ENCODE measurements at places on chromosomes 6 and 20. TPM values are rescaled to one million over a fixed set of nuclear protein-coding genes. Genes with fewer than 3 reads are reported as not detected.

CAGE1 gene
- not detected for total RNA-seq

C20orf202 gene
- total RNA-seq = not detected

DNA sequence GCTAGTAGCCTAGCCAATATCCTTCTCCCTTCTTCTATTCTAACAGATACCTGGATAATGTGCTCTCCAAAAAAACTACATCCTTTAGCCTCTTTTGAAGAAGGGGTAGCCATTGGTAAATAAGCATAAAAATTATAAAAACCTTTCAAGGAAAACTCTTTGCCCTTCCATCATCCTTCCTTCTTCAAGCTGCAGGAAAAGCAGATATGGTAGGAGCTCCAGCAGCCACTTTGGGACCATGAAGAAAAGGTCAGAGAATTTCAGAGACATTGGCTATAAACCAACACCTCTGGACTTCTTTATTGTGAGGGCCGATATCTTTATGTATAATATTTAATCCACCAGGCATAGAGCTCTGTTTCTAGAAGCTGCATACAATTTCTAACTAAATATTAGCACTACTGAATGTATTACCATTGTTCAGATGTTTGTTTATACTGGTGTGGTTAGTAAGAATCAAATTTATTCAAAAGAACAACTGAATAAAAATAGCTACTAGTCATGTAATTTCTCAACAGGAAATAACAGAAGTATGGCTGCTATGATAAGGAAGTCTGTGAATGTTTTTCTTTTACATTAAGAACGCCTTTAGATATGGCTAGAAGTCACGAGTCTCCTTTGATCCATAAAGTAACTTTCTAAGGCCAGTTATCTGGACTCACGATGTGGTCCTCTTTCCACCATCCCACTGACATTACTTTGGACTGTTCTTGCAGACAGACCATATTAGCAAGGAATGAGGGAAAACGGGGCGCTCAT is 32.2 kb downstream of the MYLK4 start:
- DNase-seq = no peak
- no peaks in the 10 kb centered on the region for H3K4me1 ChIP-seq
- H3K36me3 ChIP-seq = no peaks in the 10 kb centered on the region
- H3K4me3 ChIP-seq = no peak overlapping the region
- H3K27ac ChIP-seq = no peak overlapping the region
- no peaks in the 10 kb centered on the region for H3K27me3 ChIP-seq

DNA sequence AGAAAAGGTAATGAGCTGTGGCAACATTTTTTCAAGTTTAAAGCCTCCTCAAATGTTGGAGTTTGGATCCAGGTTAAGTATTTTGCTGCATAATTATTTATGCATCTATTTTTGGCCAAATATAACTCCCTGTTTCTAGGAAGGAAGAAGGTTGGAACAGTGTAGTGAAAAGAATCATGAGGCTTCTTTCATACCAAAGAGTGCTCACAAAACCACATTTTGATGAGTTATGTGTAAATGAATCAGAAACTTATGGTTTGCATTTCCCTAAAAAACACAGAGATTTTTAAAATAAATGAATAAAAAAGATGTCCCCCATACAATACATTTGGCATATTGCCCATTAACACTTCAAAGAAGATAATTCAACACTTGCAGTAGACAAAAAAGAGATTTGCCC is 246.9 kb upstream of the PRDM1 start:
- H3K27me3 ChIP-seq = no peaks in the 10 kb centered on the region
- H3K4me3 ChIP-seq = no peak overlapping the region
- no peak overlapping the region for H3K27ac ChIP-seq
- no peaks in the 10 kb centered on the region for H3K4me1 ChIP-seq
- H3K36me3 ChIP-seq = no peaks in the 10 kb centered on the region

DNA sequence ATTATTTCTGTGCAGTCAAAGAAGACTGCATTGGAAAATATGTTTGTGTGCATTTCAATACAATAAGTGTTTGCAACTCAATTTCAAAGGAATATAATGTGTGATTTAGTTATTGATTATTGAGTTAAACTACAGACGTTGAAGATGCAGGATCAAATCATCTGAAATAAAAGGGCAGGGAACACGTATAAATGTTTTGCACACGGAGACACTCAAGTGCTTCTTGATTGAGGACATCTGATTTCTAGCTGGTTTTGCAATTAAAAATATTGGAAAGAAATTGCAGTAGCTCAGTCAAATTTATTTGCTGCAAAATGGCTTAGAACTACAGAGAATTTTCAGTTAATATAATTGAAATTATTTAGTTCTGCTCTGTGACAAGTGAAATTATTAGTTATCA is 412.7 kb downstream of the UTRN start:
- H3K36me3 ChIP-seq = peaks cover 26% of the 10 kb centered on the region
- no peak overlapping the region for H3K27ac ChIP-seq
- H3K4me3 ChIP-seq = no peak overlapping the region
- H3K27me3 ChIP-seq = no peaks in the 10 kb centered on the region
- DNase-seq = no peak

DNA sequence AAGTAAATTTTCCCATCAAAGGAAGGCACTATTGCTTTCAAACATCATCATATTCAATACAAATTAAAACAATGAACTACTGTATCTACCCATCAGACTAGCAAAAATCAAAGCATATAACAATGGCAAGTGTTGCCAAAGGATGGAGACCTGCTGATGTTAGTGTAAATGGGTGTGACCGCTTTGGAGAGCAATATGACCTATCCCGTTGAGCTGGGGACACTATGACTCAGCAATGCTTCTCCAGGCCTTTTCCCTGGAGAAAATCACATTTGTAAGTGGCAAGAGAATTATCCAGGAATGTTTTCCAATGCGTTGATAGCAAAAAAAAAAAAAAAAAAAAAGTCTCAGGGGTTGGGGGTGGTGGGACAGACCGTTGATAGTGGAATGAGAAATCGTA is 46.1 kb downstream of the PHACTR3 start:
- H3K36me3 ChIP-seq = no peaks in the 10 kb centered on the region
- H3K27me3 ChIP-seq = no peaks in the 10 kb centered on the region
- no peaks in the 10 kb centered on the region for H3K4me1 ChIP-seq
- H3K4me3 ChIP-seq = no peak overlapping the region
- no peak for DNase-seq

- DNase-seq = no peak
- no peak overlapping the region for H3K4me3 ChIP-seq
- no peak overlapping the region for H3K27ac ChIP-seq
- H3K36me3 ChIP-seq = no peaks in the 10 kb centered on the region
Observed at GRCh38 chr6:154280521-154280920, 76.1 kb downstream of the IPCEF1 start.

DNA sequence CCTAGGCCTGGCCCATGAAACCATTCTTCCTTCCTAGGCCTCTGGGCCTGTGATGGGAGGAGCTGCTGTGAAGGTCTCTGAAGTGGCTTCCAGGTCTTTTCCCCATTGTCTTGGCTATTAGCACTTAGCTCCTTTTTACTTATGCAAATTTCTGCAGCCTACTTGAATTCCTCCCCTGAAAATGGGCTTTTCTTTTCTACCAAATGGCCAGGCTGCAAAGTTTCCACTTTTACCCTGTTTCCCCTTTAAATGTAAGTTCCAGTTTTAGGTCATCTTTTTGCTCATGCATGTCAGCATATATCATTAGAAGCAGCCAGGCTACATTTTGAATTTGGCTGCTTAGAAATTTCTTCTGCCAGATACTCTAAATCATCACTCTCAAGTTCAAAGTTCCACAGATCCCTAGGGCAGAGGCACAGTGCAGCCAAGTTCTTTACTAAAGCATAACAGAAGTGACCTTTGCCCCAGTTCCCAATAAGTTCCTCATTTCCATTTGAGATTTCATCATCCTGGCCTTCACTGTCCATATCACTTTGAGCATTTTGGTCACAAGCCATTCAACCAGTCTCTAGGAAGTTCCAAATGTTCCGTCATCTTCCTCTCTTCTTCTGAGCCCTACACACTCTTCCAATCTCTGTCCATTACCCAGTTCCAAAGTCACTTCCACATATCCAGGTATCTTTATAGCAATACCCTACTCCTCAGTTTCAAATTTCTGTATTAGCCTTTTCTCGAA is 71.9 kb downstream of the TBC1D7 start:
- H3K4me1 ChIP-seq = no peaks in the 10 kb centered on the region
- no peak overlapping the region for H3K27ac ChIP-seq
- no peak overlapping the region for H3K4me3 ChIP-seq
- H3K27me3 ChIP-seq = no peaks in the 10 kb centered on the region

- no peak overlapping the region for H3K27ac ChIP-seq
- H3K4me3 ChIP-seq = no peak overlapping the region
- peaks cover 8% of the 10 kb centered on the region for H3K4me1 ChIP-seq
- H3K27me3 ChIP-seq = no peaks in the 10 kb centered on the region
- DNase-seq = no peak
Observed at GRCh38 chr6:4280707-4281106, 145.3 kb upstream of the ECI2 start.

DNA sequence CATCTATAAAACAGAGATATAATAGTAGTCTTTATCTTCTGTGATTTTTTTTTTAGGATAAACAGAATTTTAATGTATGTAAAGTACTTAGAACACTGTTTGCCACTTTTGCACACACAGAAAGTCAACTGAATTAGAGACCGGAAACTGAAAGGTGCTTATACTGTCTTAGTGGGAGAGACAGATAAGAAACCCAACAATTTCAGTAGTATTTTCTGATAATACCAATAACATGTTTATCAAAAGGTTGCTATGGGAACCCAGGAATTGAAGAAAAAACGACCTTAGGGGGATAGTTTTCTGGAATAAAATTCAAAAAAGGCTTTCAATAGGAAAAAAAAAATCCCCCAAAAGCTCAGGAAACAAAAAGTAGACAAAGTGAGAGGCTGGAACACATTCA is 138.6 kb downstream of the BCKDHB start:
- no peaks in the 10 kb centered on the region for H3K27me3 ChIP-seq
- no peaks in the 10 kb centered on the region for H3K4me1 ChIP-seq
- DNase-seq = no peak
- no peak overlapping the region for H3K27ac ChIP-seq
- no peak overlapping the region for H3K4me3 ChIP-seq
- H3K36me3 ChIP-seq = no peaks in the 10 kb centered on the region

GRCh38 chr6:24089736-24090135 is 36.3 kb upstream of the NRSN1 start:
- H3K27me3 ChIP-seq = no peaks in the 10 kb centered on the region
- H3K36me3 ChIP-seq = no peaks in the 10 kb centered on the region
- DNase-seq = no peak
- H3K27ac ChIP-seq = no peak overlapping the region
- H3K4me1 ChIP-seq = no peaks in the 10 kb centered on the region

DNA sequence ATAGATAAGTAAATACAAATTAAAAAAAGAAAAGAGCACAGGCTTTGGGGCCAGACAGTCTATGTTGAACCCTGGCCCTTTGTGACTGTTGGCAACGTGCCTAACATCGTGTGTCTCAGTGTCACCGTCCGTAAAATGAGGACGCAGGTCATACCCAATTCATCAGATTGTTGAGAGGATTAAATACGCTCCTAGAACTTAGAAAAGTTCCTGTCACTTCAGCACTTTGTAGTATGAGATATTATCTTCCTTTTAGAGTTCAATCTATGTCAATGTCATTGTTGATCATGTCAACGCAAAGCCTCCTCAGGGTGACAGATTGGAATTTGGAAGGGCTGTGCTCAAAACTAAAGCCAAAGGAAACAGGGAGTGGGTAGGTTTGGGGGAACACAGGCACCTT is 21.7 kb downstream of the SERPINB1 start:
- H3K4me3 ChIP-seq = no peak overlapping the region
- H3K27ac ChIP-seq = no peak overlapping the region
- H3K27me3 ChIP-seq = no peaks in the 10 kb centered on the region
- no peak for DNase-seq
- peaks cover 36% of the 10 kb centered on the region for H3K4me1 ChIP-seq

- H3K4me1 ChIP-seq = peaks cover 2% of the 10 kb centered on the region
- no peak overlapping the region for H3K4me3 ChIP-seq
- DNase-seq = no peak
- H3K36me3 ChIP-seq = no peaks in the 10 kb centered on the region
- H3K27ac ChIP-seq = no peak overlapping the region
Observed at GRCh38 chr6:33851959-33852358, 48.2 kb upstream of the MLN start.

DNA sequence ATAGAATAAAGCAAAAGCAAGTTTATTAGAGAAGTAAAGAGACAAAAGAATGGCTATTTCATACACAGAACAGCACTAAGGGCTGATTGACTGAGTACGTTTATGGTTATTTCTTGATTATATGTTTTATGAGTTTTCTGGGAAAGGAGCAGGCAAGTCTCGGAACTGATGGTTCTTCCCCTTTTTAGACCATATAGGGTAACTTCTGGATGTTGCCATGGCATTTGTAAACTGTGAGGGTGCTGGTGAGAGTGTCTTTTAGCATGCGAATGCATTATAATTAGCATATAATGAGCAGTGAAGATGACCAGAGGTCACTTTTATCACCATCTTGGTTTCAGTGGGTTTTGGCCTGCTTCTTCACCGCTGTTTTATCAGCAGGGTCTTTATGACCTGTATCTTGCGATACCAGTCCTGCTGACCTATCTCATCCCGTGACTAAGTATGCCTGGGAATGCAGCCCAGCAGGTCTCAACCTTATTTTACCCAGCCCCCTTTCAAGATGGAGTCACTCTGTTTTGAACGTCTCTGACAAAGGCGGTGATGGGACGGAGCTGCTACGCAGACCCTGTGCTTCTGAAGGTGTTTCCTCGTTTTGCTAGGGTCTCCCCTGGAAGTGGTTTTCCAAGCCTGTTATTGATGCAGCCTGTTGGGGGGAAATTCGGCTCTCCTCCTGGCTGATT is 45.4 kb upstream of the BMP6 start:
- no peaks in the 10 kb centered on the region for H3K27me3 ChIP-seq
- H3K36me3 ChIP-seq = no peaks in the 10 kb centered on the region
- H3K4me1 ChIP-seq = no peaks in the 10 kb centered on the region
- no peak for DNase-seq
- H3K27ac ChIP-seq = no peak overlapping the region

- no peaks in the 10 kb centered on the region for H3K27me3 ChIP-seq
- H3K4me1 ChIP-seq = no peaks in the 10 kb centered on the region
- H3K27ac ChIP-seq = no peak overlapping the region
- H3K36me3 ChIP-seq = no peaks in the 10 kb centered on the region
- no peak overlapping the region for H3K4me3 ChIP-seq
Observed at GRCh38 chr20:47108994-47109393, 214.4 kb downstream of the EYA2 start.

GRCh38 chr6:130000526-130001421 is 17.6 kb upstream of the L3MBTL3 start:
- no peaks in the 10 kb centered on the region for H3K4me1 ChIP-seq
- H3K4me3 ChIP-seq = no peak overlapping the region
- H3K36me3 ChIP-seq = no peaks in the 10 kb centered on the region
- no peaks in the 10 kb centered on the region for H3K27me3 ChIP-seq

- H3K4me3 ChIP-seq = no peak overlapping the region
- H3K36me3 ChIP-seq = peaks cover 69% of the 10 kb centered on the region
- DNase-seq = peak; percentile 83
Observed at GRCh38 chr20:419556-420165, 11.6 kb downstream of the RBCK1 start.

GRCh38 chr20:13089950-13090469 is 81.2 kb downstream of the SPTLC3 start:
- H3K27ac ChIP-seq = no peak overlapping the region
- DNase-seq = no peak
- no peaks in the 10 kb centered on the region for H3K27me3 ChIP-seq
- no peak overlapping the region for H3K4me3 ChIP-seq
- H3K36me3 ChIP-seq = no peaks in the 10 kb centered on the region
- no peaks in the 10 kb centered on the region for H3K4me1 ChIP-seq

- H3K4me1 ChIP-seq = peaks cover 3% of the 10 kb centered on the region
- no peaks in the 10 kb centered on the region for H3K36me3 ChIP-seq
- no peak for DNase-seq
- no peak within 1 kb of the TSS for H3K27ac ChIP-seq
- H3K27me3 ChIP-seq = no peaks in the 10 kb centered on the region
Observed at GRCh38 chr6:17392978-17393891, at the start of gene CAP2. TSS of gene CAP2 (plus strand) at chr6:17393595. CDS start at chr6:17421556, 27,961 bp downstream.

GRCh38 chr20:21615617-21616080 is 89.8 kb upstream of the PAX1 start:
- H3K4me1 ChIP-seq = no peaks in the 10 kb centered on the region
- no peak for DNase-seq
- H3K4me3 ChIP-seq = no peak overlapping the region
- no peaks in the 10 kb centered on the region for H3K27me3 ChIP-seq
- no peak overlapping the region for H3K27ac ChIP-seq
